ENCODE measurements at places on chromosomes 7 and 10.

DNA sequence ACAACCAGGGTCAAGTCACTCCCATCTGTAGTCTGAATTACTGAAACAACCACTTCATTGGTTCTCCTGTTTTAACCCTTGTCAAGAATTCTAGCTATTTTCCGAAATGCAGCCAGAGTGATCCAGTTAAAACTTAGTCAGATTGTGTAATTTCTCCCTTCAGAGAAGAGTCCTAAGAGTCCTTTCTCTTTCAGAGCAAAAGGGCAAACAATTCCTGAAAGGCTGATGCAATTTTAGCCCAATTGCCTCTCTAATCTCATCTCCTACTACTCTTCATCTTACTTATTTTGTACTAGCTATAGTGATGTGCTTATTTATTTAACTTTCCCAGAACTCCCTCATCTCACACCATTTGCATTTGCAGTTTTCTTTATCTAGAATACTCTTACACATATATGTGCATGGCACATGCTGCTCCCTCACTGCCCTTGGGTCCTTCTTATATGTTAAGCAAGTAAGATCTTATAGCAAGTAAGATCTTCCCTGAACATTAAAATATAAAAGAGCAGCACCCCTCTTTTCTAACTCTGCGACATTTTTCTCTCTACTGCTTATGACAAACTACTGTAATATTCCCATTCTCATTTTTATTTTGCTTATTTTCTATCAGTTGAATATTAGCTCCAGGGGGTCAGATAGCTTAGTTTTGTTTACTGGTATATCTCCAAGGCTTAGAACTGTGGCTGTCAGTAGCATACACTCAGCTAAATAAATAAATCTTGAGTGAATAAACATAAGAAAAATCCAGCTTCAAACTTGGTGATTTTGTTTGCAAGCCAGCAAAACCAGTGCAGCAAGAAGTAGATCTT is 44.6 kb downstream of the HGF start:
- DNase-seq, result no peak

DNA sequence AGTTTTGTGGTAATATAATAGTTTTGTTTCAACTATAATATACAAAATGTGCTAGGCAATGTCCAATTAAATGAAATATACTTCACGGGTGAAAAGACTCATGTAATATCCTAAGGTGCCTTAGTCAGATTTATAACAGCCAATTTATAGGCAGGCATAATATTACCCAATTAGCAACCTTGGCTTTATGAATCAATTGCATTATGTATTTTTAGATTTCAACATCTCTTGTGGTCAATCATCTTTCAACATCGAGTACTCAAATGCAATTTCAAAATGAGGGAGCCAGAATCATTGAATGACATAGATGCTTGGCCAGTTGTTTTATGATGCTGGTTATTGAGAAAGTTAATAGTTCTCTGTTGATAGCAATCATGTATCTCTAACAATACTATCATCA is 110.3 kb upstream of the SP8 start:
- no peak for DNase-seq

DNA sequence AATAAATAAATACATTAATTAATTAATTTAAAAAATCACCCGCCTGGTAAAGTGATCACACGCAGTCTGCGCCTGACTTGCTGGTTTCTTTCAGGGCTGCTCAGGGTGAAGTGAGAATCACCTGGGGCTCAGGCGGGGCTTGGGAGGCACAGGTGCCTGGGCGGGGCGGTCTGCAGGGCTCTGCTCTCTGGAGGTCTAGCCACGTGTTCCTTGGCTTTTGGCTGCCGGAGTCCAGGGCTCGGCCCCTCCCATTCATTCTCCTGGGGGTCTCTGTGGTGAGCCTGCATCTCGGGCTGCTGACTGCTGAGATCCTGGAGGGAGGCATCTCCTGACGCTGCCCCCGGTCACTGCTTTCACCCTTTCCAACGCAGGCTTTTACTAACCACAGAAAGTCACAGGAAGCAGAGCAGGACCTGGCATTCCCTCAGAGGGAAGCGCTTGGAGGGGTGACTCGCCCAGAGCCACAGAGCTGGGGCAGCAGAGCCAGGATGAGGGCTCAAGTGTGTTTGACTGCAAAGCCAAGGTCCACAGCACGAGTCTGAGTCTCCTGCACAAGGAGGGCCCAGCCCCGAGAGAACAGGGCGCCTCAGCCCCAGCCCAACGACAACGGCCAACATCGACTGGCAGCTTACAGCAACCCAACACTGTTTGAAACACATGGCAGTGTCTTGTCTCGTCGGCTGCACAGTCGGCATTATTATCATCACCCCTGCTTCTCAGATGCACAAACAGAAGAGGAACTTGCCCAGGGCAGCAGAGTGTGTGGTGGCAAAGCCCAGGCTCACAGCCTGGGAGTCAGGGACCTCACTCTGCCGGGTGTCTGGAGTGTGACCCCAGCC is 22.4 kb upstream of the MNX1 start:
- no peak for DNase-seq

DNA sequence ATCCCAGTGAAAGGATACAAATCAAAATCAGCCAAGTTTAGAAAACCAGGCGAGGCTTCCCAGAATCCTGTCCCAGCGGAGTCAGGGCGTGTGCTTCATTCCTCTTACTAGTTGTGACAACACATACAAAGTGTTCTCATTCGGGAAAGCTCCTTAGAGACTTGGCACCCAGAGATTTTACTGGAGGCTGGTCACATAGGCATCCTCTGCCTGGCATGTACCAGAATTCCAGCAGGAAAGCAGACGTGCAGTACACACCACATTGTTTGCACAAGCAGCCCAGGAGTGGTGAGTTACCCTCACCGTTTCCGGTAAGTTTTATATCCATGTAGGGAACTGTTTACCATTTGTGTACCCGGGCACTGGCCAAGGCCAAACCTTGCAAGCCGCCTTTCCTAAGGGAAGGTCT is 34.9 kb downstream of the MMRN2 start:
- DNase-seq, result peak; percentile 75

GRCh38 chr10:12898271-12898670 is 103.2 kb downstream of the CCDC3 start:
- DNase-seq, result no peak

DNA sequence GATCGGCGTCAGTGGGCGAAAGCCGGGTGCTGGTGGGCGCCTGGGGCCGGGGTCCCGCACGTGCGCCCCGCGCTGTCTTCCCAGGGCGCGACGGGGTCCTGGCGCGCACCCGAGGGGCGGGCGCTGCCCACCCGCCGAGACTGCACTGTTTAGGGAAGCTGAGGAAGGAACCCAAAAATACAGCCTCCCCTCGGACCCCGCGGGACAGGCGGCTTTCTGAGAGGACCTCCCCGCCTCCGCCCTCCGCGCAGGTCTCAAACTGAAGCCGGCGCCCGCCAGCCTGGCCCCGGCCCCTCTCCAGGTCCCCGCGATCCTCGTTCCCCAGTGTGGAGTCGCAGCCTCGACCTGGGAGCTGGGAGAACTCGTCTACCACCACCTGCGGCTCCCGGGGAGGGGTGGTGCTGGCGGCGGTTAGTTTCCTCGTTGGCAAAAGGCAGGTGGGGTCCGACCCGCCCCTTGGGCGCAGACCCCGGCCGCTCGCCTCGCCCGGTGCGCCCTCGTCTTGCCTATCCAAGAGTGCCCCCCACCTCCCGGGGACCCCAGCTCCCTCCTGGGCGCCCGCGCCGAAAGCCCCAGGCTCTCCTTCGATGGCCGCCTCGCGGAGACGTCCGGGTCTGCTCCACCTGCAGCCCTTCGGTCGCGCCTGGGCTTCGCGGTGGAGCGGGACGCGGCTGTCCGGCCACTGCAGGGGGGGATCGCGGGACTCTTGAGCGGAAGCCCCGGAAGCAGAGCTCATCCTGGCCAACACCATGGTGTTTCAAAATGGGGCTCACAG is 1.1 kb downstream of the EGFR start:
- DNase-seq, result peak; percentile 72

GRCh38 chr10:1159131-1160061 is 103.2 kb downstream of the WDR37 start:
- no peak for DNase-seq

- DNase-seq, result no peak
These were observed 51.9 kb downstream of the ZNF365 start for GRCh38 chr10:62426086-62426485.

DNA sequence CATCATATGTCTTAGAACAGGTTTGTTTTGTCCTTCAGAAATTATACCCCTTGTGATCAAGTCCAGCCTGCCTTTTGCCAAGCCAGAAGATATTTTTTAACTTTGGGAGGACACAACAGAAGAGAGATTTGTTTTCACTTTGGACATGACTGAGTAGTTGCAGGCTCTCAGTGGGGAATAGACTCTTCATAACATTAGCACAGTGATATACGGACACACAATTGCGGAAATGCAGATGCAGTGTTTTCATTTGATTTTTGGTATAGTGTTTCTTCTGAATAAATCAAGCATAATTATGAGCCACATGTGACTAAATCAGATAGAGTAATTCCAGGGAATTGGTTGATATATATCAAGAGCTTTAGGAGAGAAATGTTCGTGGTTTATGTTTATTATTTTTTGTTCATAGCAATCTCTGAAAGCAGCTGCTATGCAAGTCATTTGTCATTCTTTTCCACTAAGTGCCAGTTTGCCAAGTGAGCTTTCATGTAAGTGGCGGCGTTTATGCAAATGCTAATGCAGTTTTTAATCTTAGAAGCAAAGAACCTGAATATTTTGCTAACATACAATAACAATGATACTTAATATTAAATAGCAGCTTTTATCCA is 69.6 kb upstream of the HDAC9 start:
- no peak for DNase-seq

GRCh38 chr7:69360913-69361312 is 237.4 kb upstream of the AUTS2 start:
- DNase-seq, result no peak

DNA sequence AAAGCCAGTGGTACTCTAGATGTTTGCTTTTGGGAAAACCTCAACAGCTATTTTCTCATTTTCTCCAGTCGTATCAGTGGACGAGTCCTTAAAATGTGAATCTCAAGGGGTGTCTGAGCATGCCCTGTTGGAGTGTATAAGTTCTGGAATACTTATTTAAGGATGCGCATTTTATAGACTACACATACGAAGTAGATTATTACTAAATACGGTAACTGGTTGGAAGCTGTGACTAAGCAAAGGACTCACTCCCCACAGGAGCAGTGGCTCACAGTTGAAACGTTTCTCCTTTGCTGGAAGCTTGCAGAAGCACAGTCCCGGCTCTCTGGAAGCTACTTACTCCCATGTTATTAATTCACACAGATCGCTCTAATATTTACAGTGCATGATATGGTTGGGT is 90.8 kb upstream of the DNAJB6 start:
- no peak for DNase-seq

DNA sequence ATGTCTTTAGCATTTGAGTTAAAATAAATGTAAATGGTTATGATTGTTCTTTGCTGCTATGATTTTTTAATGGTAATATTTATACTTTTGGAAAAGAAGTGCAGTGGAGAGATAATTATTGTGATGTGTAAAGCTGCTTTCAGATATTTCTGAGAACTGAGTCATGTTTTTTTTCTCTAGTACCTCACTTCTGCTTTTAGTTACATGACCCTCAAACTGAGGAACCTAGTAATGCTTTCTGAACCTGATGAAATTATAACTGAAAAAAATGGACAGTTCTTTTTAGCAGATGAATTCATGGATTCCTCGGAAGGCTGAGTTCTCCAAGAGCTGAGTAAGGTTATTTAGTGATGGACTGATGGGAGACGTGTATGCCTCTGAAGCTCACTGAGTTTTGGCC is 167.8 kb downstream of the CDCA7L start:
- DNase-seq, result no peak

DNA sequence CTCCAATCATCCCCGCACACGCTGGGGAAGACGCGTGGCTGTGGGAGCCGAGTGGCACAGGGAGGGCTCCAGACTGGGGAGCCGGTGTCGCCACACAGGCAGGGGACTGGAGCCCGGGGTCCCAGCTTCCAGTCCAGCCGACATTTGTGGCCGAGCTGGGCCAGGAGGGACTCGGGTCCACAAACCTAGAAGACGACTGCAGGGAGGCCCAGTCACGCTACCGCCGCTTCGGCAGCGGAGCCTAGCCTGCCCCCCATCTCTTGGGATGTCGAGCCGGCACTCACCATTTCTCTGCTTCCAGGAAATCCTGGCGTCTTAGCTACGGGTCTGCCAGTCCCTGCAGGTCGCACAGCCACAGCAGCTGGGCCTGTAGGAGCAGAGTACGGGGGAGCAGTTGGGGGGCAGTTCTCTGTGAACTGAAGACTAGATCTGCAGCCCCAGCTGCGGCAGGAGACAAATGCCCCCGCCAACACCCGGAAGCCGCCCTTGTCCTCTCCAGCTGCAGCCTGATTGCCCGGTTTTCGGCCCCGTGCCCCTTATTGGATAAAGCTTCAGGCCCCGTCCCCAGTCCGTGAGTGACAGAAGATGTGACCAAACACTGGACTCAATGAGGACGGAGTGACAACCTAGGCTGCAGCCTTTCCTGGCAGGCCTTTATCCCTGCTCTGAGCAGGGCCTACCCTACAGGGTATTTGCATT is 270.7 kb downstream of the ZNF33B start:
- peak; percentile 74 for DNase-seq

- peak; percentile 94 for DNase-seq
These were observed 91.8 kb downstream of the SPAG6 start for GRCh38 chr10:22436893-22437619.
